WTC11 (cell line): ENCODE measurements at places on chromosomes 5 and 9.
A peak's percentile ranks its signal among the peaks of the same experiment; 100 is the strongest.

- peak; percentile 66 for DNase-seq
Measured at GRCh38 chr5:1008451-1009358, at the start of gene NKD2. NKD2 (plus strand) TSS chr5:1008802; CDS start chr5:1009058, 256 bp downstream.

- no peak for DNase-seq
Measured at GRCh38 chr9:88952086-88952615, 39.1 kb upstream of the S1PR3 start.

GRCh38 chr9:138100711-138101350, 223.2 kb downstream of the CACNA1B start:
- peak; percentile 53 for DNase-seq

DNA sequence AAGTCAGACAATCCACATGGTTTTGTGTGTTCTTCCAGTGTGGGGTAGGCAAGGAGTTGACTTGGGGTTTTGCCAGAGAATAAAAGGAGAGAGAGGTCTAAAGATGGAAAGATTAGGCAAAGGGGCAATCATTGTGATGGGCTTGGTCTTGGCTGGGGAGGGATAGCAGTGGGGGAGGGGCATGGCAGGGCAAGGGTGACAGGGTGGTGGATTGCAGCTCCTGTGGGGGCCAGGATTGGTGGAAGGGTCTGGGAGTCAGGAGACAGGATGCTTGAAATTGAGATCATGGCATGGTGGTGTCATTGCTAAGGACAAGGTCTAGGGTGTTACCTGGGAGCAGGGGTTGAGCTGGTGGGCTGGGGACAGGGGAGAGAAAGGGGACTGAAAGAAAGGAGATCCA, 57.6 kb downstream of the ZNF618 start:
- no peak for DNase-seq

- no peak for DNase-seq
Measured at GRCh38 chr5:95839658-95840057, 17.1 kb upstream of the GLRX start.

- no peak for DNase-seq
Measured at GRCh38 chr5:96283589-96283988, 149.5 kb downstream of the PCSK1 start.
